Esophagus muscularis mucosa (tissue), 4 donors: ENCODE measurements at places on chromosomes 11 and 22.

GRCh38 chr11:15289723-15290122 lies 175.0 kb downstream of the INSC start:
- no peak for DNase-seq

- no peak for DNase-seq
Observed at GRCh38 chr11:80779905-80780605, 1339.2 kb upstream of the TENM4 start.

- no peak for DNase-seq
Observed at GRCh38 chr22:32336771-32337424, 20.8 kb upstream of the RFPL3 start.

DNA sequence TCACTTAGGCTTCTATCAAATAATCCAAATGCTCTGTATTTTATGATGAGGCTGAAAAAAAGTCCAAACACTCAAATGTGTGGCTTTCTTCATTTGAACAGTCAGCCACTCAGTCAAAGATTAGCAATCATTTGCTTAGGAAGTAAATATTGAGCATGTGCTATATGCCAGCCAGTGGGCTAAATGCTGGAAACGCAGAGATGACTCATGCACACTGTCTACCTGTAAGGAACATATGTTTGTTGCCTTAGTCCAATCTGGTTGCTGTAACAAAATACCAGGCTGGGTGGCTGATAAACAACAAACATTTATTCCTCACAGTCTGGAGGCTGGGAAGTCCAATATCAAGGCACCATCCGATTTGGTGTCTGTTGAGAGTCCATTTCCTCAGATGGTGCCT lies 617.3 kb downstream of the NTM start:
- DNase-seq: no peak
